GM12878 (cell line): ENCODE measurements at places on chromosomes 1 and 21.

DNA sequence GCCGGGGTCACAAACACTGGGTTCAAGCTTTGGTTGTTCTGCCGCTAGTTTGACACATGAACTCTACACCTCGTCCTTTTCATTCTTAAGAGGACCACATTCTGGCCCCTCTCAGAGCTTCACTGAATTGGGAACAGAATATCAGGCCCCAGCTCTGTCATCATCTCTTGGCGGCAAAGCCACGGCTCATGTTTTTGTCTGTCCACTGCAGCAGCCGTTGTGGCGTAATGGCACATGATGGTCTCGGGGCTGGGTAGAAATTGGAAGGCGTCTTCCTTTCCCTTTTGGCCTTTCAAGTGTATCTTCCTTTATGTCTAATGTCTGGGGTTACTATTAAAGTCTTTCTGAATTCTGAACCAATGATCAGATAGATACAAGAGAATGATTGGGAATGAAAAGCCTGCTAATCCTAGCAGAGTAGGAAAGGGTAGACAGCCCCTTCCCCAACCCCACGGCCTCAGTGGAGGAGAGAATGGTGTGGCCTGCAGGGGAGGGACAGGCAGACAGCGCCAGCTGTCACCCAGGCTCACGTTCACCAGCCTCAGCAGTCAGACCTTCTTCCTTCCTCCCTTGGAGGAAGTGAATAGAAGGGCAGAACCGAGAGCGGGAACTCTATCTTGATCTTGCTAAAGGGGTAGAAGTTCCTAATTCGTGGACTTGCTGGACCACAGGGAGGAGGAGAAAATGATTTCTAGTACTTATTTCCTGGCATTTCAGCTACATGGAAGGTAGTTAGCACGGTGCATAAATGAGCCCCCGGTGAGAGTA is 498.1 kb downstream of the KIF26B start:
- no peak for DNase-seq

DNA sequence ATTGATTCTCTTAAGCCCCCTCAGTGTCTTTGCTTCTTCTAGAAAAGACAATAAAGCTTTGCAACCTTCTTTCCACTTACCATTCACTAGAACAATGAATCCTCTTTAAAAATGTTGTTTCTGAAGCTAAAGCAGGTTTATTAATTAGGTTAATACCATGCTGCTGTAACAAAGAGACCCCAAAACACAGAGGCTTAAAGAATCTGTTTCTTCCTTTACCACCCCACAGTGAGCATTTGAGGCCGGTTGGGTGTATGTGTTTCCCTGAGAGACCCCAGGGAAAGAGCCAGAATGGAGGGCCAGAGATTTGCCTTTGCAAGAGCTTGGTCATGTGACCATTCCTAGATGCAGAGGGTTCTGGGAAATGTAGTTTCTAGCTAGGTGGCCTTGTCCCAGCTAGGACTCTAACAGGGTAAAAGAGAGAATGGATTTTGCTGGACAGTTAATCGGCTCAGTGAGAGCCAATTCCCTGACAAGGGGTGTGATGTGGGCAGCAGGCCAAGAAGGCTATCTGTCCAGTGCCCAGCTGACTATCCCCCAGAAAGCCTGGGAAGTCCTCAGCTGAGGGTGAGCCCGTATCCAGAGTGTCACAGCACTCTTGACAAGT is 191.8 kb upstream of the TMEM51 start:
- DNase-seq = no peak

DNA sequence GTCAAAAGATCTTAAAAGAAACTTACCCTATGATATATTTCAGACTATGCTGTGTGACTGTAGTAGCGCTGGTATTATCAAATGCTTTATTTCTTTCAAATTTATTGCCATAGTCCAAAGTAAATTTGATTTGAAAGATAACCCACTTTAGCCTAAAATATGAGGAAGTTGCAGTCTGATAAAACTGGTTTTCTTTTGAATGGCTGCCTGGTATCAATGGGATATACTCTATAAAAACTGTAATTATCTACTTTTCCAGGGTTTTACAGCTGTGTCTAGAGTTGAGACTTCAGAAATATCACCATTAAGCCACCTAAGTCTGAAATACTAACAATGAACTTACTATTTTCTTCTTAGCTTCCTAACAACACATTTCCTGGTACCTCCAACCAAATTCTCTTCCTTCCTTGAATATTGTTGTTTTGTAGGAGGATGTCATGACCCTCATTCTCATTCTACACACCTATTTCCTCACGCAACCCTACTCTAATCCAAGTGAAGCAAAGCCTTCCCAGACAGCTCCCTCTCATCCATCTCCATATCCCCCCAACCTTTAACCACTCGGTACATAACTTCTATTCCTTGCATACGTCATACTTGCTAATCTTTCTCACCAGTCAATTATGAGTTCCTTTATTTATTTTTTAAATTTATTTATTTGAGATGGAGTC is 17.0 kb downstream of the KDM5B start:
- no peak for DNase-seq

GRCh38 chr1:19457607-19458006 is 27.7 kb downstream of the CAPZB start:
- no peak for DNase-seq

DNA sequence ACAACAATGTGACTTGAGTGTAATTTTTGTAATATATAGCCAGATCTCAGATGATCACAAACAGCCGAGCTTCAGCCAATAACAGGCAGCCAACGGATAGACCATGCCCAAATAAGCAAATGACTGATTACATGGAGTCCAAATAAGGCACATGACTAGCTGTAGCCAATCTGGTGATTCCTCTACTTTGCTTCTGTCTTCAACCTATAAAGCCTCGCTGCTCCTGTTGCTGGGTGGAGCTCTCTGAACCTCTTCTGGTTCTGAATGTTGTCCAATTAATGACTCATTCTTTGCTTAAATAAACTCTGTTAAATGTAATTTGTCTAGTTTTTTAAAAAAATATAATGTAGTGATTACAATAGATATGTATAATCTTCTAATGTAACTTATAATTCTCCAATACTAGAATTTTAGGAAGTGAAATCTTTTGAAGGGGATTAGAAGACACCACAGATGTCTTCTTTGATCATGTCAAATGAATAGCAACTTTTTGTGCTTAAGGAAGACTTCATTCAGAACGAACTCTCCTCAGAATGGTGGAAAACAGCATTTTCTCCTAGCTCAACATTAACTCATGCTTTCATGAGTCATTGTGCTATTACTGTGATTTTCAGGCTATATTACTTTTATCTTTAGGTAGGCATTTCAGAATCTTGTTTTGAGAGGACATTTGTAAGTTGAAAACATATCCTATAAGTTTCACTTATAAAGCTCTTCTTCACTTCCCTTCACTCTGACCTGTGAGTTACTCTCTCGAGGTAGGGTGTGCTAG is 857.8 kb upstream of the B3GALT2 start:
- DNase-seq = no peak

GRCh38 chr1:181104790-181105133 is 16.3 kb downstream of the IER5 start:
- DNase-seq = no peak

DNA sequence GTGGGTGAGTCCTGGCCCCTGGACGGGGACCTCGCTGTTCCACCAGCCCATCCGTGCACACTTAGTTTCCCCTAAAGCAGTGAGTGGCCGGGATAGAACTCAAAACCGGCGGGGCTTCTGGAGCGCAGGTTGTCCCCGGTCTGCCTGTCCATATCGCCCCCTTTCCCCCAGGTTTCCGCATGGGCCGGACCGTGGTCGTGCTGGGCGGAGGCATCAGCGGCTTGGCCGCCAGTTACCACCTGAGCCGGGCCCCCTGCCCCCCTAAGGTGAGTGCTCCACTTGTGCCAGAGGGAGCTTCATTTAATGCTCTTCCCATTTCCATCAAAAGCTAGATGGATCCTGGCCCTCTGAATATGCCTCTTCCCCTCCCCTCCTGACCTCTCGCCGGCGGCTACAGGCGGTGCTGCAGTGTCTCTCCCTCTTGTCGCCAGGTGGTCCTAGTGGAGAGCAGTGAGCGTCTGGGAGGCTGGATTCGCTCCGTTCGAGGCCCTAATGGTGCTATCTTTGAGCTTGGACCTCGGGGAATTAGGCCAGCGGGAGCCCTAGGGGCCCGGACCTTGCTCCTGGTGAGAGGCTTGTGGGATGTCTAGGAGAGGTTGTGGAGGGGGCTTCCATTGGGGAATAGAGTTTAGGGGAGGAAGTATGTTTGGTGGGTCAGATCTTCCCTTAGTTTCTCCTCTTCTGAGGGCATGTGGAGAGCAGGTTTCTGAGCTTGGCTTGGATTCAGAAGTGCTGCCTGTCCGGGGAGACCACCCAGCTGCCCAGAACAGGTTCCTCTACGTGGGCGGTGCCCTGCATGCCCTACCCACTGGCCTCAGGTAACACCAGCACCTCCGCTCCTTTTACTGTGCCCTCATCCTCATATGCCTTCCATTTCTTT is 683 bp downstream of the PPOX start:
- no peak for DNase-seq

DNA sequence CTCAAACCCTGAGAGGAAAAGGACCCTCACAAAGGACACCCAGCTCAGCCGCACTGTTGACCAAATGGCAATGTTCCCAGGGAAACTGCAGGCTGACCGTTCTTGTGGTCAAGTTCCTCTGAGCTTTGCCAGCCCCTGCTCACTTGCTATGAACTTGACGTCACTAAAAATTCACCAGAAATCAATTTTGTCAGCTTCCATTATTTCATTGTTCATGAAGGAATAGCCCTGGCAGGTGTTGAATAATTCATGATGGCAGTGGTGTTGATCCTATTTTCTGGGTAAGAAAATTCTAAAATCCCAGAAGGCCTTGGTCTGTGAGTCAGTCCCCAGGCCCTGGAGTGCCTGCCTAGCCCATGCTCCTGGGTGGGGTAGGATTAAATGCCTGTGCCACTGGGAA is 318.9 kb downstream of the ZNF326 start:
- DNase-seq = no peak

- no peak for DNase-seq
Measured at GRCh38 chr1:151615711-151616504, 4.1 kb downstream of the SNX27 start.
